CD4-positive, alpha-beta T cell treated with Interleukin-17A for 1 hour (primary cell): ENCODE measurements at places on chromosomes 16 and 17.

- DNase-seq: no peak
Observed at GRCh38 chr16:76777721-76778465, 413.1 kb upstream of the MON1B start.

GRCh38 chr17:73126716-73127473 is 34.4 kb upstream of the SLC39A11 start:
- no peak for DNase-seq

- peak; percentile 42 for DNase-seq
Observed at GRCh38 chr16:31386157-31386984, 6.8 kb upstream of the ITGAD start.

- no peak for DNase-seq
Observed at GRCh38 chr17:70825321-70826125, 656.2 kb downstream of the KCNJ2 start.
